ENCODE measurements at places on chromosomes 4 and X. TPM values are rescaled to one million over a fixed set of nuclear protein-coding genes. Genes with fewer than 3 reads are reported as not detected.

Gene PYURF
- total RNA-seq = 53.2 TPM

Gene CWH43
- total RNA-seq = 3.7 TPM

Gene ADH1B
- 0.26 TPM for total RNA-seq

Gene PRKG2
- 7.0 TPM for total RNA-seq

Gene NXF2B
- not detected for total RNA-seq

Gene CT45A9
- not detected for total RNA-seq

Gene CCDC158
- under 0.01 TPM for total RNA-seq

Gene PF4V1
- total RNA-seq = not detected

Gene ASB12
- not detected for total RNA-seq

Gene KLF3
- 41.9 TPM for total RNA-seq

Gene PRPS1
- total RNA-seq = 15.0 TPM

DNA sequence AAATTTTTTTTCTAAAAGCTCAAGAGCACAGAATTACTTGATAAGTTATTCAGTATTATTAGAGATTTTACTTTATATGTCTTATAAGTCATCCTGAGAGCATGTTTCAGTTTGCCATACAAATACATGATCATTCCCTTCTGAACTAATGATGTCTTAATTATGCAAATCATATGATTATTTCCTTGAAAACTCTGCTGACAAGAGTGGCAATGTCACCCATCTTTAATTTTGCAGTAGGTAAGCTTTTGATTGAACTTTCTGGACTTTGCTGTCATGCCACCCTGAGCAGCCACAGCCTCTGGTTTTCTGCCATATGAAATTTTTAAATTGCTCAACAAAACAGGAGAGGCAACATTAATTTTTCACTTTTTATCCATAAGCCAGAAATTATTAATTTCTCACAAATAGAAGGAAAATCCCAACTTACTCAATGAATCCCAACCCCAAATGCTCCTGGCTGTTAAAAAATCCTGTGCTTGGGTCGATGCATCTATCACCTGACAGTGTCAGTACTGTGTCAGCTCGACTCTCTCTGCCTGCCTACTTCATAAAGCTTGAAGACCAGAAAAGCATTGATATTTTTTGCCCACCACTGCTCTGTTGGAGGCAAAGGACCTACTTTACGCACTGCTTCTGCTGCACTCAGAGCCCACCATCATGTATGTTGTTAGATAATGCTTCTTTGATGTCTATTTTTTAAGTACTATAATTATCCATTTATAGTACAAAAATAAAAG is 11.6 kb upstream of the HADH start:
- DNase-seq = no peak

- peak; percentile 34 for DNase-seq
These were observed 167.2 kb downstream of the WDFY3 start for GRCh38 chr4:84799318-84799717.

- DNase-seq = peak; percentile 32
These were observed 83.9 kb downstream of the SNCA start for GRCh38 chr4:89752932-89753598.

DNA sequence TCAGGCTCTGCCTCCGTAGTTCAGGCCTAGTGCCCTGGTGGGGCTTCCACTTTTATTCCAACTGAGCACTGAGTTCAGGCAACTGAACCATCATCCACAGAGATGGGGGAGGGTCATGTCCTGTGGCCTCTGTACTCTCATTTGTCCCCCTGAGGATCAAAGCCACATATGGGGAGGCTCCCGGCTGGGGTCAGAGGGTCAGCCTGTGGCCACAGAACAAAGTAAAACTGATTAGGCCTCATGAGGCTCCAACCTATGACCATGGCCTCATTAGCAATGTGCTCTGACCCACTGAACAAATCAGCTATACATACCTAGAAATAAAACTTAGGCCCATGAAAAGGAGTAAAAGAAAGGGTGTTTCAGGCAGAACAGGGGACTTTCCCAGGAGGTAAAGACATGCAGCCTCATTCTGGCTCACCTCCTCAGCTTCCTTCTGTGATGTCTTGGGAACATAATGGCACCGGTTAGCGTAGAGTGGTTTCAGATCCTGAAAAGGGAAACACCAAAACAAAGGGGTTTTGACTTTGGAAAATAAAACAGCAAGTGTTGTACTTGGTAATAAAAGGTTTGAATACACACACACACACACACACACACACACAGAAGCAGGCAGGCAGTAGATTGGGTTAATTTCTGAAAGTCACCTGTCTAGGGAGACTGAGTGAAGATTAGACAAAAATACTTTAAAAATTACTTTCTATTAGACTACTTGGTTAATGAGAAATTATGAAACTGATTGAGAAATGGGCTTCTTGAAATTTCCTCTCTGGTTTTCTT is 24.3 kb downstream of the TMEM255A start:
- DNase-seq = no peak

DNA sequence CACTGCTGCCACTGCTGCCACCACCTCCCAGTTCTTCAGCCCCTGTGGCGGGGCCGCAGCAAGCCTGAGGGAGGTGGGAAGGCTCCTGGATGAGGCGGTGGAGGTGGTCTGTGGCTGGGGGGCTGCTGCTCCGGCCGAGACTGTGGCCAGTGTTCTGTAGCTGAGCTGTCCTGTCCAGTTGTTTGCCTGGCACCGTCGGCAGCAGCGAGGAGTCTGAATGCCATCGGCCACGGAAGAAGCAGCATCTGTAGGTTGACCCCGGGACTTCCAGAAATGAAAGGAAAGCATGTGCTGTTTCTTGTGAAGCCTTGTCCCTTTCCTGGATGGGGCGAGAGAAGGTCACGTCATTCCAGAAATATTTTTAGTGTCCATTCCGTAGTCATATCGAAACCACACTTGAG is 3.3 kb downstream of the C4orf54 start:
- DNase-seq = no peak

DNA sequence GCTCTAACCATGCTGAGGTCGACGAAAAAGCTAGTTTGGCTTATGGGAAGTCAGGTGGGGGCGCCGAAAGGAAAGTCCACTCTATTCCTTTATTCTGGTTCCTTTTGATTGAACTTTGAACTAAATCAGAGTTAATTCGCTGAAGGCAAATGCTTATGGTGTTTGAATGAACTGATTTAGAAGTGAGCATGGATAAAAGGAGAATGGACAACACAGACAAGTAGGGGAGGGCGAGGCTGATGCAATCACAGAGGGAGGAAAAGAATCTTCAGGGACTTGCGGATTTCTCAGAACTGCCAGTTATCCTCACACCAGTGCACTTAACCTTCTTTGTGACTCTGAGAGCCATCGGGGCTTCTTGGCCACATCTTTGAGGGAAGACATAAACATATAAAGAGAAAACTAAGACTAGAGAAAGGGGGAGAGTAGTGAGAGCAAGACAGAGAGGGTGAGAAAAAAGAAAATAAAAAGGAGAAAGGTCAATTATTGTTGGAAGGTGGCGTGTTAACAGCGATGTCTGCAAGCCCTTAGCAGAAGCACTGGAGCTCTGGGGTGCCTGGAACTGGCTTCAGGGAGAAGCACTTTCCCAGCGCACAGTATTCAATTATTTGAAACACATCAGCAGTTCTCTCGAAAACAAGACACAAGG is 79.6 kb upstream of the PLAC1 start:
- no peak for DNase-seq

- DNase-seq = no peak
These were observed 11.7 kb downstream of the GPM6B start for GRCh38 chrX:13805241-13805640.

DNA sequence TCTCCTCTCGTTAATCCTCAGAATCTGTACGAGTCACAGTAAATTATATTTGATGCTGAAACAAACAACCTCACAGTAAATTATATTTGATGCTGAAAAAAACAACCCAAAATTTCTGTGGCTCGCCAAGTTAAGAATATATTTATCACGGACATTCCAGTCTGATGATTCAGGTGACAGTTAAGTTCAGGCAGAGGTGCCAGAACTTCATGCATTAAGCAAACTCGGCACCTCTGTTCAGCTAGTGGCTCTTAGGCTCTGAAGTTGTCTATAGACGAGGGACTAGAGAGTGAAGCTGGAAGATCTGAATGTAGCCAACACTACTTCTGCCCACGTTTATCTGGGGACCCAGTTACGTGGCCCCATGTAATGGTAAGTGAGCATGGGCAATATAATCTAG is 132.2 kb upstream of the AGA start:
- no peak for DNase-seq

DNA sequence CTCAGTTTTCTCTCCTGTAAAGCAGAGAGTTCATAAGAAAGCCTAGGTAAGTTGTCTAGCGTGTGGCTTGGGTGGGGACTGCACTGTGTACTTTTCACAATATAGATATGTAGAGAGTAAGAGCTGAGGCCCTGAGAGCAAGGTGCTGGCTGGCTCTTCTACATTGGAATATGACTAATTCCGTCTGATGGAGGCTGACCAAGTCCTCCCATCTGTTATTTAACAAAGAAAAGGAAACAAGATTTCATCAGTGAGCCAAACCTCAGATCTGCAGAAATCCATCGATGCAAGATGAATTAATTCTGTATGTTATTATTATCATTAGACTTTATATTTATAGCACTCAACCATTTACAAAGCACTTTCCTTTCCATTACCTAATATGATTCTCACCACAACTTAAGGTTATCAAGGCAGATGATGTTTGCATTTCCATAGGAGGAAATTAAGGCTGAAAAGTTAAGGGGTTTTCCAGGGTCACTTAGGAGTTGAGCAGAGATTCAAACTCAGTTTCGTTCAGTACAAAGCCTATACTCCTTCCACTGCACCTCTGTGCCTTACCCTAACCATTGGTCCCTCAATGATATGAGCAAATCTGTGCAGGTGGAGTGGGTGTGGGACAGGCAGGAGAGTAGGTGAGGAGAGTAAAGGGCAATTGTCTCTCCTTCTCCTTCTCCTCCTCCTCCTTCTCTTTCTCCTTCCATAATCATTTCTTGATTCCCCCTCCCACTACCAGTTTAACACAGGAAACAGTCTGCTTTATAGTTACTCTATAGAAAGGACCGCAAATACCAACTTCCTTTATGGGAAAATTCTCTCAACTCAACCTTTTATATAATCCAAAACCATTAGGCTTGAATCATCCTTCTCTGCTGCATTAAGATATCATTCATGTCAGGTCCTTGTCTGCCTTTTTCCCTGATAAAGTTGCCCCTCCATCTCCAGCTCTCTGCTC is 27.6 kb upstream of the SRD5A3 start:
- DNase-seq = peak; percentile 51

- peak; percentile 73 for DNase-seq
These were observed 122.6 kb upstream of the BMPR1B start for GRCh38 chr4:94635177-94635576.

DNA sequence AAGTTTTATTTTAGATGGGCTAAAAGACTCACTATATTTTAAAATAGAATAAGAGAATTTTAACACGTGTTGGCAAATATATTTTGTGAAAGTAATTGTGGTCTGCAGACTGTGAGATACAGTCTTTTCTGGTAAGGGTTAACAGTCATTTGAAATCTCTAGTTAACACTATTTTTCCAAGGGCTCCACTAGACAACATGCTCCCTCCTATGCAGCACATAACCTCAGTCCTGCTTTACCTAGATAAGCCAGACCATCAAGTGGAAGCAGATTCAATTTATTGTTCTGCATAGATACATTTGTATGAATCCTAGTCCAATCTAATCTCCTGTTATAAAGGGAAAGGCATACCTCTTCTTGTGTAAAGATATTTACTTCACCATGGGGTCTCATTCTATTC is 133.2 kb upstream of the CT83 start:
- DNase-seq = no peak

DNA sequence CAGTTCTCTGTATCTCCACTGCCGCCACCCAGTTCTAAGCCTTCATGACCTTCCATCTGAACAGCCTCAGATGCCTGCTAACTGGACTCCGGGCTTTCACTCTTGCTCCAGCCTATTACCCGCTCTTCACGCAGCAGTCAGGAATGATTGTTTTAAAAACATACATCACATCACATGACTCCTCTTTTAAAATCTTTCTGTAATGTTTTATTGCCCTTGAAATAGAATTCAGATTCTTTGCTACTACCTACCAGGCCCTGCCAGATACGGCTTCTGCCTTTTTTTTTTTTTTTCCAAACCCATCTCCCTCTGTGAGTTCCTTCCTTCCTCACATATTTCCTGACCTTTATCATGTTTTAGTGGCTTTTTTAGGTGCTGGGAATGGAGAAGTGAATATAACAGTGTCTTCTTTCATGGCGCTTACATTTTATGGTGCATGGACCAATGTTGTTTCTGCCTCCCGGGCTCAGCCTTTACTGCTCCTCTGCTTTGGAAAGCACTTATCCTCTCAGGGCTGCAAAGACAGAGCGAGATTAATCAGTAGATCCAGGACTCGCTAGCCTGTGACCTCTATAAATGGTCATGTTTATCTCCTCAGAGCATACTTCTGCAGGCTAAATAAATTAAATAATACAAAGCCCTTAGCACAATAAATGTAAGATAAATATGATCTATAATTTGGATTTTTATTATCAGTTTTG is 58.0 kb downstream of the FBXO8 start:
- no peak for DNase-seq

- DNase-seq = peak; percentile 5
These were observed 65.7 kb upstream of the KCNIP4 start for GRCh38 chr4:22014222-22014741.

GRCh38 chrX:40263014-40263560 is 165.3 kb upstream of the BCOR start:
- DNase-seq = no peak

All from bronchial epithelial cell (primary cell).